ENCODE measurements at places on chromosomes 12 and 14.

GRCh38 chr12:52005903-52006703, 643 bp upstream of the TAMALIN start:
- DNase-seq = peak; percentile 80

GRCh38 chr14:92551044-92551841, 37.7 kb downstream of the RIN3 start:
- no peak for DNase-seq

DNA sequence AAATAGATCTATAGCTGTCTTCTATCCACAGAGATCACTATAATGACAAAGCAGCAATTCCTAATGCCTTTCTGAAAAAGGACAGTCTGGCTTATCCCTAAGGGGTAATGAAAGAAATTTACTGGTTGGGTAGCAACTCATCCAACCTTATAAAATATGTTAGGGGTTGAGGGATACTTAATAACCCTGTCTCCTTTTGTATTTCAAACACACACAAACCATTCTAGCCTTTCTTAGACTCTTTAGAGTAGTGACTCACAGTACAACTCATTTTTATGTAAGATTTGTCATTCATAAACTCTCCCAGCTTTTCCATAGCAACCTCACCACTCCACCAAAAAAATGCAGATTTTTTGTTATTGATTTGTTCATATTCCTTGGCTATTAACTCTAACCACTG, 167.9 kb downstream of the FSCB start:
- no peak for DNase-seq

- no peak for DNase-seq
Measured at GRCh38 chr12:112788205-112788604, 3.3 kb upstream of the RPH3A start.

DNA sequence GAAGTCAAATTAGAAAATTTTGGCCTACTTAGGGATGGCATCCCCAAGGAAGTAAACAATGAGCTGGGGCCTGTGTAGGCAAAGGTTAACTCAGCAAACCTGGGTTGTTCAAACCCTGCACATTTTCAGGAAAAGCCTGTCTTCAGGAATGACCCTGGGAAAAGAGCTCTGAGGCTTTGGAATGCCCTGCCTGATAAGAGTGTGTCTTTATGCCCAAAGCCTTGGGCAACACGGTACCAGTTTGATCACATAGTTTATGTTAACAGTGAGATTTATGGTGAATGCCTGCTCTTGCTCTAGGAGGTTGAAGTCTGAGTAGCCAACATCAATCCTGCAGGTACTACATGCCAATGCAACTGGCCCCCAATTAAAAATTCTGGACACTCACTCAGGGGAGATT, 28.2 kb upstream of the STAB2 start:
- DNase-seq = no peak

GRCh38 chr14:50906326-50907065, 34.6 kb downstream of the ABHD12B start:
- peak; percentile 29 for DNase-seq

DNA sequence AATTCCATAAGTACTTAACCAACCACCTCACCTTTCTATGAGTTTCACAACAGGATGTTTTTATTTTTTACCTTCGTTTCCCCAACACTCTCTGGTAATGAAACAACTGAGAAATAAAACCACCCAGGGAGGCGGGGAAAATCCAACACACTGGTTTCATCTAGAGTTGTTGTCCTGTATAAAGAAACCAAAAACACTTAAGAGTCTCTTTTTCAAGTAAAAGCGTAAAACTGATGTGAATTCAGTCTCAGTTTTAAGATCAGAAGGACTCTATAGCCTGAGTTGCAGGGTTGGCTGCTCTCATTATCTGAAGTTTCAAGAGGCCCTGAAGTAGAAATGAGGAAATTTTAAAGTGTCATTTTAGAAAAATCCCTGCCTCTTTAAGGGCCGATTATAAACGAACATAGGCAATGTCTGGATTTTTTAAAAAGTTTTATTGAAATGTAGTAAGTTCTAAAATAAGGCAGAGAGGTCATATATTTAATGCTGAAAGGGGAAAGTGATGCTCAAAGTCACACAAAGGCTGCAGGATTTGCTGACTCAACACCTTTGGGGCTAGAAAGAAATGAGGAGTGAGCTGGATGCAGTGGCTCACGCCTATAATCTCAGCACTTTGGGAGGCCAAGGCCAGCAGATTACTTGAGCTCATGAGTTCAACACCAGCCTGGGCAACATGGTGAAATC, 27.2 kb downstream of the HIGD1C start:
- no peak for DNase-seq

GRCh38 chr14:24874514-24875202, 175.3 kb downstream of the STXBP6 start:
- DNase-seq = no peak

GRCh38 chr14:24079491-24080141, 8.3 kb downstream of the CPNE6 start:
- peak; percentile 50 for DNase-seq

DNA sequence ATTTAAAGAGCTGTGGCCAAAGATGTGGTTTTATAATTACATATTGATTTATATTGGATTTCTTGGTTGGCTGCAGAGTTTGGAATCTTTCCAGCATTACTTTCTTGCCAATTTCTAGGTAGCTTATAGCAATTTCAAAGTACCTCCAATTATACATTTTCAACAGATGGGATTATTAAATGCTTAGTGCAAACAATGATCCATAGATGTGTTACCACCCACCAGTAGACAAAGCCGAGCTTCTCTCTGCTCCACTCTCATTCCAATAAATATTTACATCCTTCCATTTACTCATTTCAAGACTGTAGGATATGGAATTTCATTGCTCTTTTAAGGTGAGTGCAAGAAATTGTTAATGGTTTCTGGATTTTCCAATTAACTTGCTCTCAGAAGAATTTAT, 21.6 kb upstream of the TMCC3 start:
- no peak for DNase-seq

- DNase-seq = no peak
Measured at GRCh38 chr14:52602131-52602530, 49.5 kb downstream of the GPR137C start.

DNA sequence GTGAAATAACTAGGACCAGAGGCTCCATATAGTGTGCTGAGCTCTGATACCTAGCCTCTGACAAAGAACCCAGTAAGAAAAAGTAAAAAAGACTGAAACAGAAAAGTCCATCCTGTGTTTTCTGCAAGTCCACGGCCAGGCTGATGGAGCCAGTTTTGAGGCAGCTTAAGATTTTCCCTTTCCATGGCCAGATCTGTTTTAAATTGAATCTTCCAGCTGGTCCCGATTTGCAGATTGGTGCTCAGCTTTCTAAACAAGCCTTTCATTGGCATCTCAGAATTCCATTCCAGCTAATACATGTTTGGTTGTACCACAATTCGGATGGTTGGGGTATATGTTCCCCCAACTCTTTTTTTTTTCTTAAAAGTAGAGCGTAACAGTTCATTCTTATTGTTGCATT, 152.0 kb downstream of the DACT1 start:
- DNase-seq = no peak

- DNase-seq = no peak
Measured at GRCh38 chr14:48936849-48937248, 649.3 kb downstream of the RPS29 start.

- peak; percentile 45 for DNase-seq
Measured at GRCh38 chr14:87992346-87992717, 650 bp downstream of the GALC start.

DNA sequence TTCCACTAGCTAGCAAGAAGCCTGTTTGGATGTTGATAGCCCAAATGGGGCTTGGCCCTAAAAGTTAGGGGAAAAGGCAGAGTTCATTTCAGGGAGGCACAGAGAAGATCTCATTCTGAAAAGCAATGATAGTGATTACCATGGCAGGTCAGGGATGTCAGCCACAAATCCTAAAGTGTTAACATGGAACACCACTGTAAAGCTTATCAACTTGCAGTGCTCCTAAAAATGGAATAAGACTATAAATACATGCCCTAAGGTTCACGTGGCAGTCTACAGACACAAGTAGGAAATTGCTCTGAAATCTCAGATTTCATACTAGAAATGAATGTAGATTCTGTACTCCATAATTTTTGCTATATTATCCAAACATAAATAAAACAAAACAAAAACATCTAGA, 280.0 kb upstream of the E2F7 start:
- DNase-seq = no peak

Data from Ammon's horn (tissue), 1 donor.